Activated naive CD8-positive, alpha-beta T cell treated with anti-CD3 and anti-CD28 coated beads, Interleukin-2, amount 10 ng/mL, durations not matched to agents 7 days and 5 days (primary cell): ENCODE measurements at places on chromosomes 1 and 21.
A peak's percentile ranks its signal among the peaks of the same experiment; 100 is the strongest.

DNA sequence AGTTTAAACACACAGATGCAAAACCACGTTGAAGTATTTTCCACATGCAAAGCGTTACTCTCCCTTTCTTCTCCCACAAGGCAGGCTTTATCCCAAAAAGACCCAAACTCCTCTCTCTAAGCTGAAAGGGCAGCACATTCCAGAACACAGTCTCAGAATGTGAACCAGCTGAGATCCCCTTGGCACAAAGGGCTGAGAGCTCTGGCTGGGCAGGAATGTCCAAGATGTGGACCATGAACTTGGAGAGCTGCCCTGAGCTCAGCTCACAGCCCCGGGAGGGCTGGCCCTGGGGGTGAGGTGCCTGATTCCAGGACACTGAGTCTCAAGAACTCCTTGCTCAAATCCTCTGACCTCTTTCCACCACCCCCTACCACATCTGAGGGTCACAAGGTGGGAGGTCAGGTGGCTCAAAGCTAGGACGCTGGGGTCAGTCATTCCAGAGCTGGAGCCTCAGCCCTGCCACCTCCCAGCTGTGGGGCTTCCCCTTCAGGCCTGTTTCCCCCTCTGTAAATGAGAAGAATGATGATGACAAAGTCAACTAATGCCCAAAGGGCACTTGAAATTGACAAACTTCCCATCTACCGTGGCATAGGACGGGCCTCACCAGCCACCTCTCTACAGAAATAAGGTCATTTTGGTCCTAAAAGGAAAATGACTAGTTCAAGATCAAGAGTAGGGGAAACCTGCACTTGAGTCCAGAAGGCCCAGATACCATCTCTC is 11.5 kb downstream of the ALDH4A1 start:
- DNase-seq, result no peak

- DNase-seq, result no peak
Observed at GRCh38 chr1:213986020-213986924, 1.5 kb upstream of the PROX1 start.

DNA sequence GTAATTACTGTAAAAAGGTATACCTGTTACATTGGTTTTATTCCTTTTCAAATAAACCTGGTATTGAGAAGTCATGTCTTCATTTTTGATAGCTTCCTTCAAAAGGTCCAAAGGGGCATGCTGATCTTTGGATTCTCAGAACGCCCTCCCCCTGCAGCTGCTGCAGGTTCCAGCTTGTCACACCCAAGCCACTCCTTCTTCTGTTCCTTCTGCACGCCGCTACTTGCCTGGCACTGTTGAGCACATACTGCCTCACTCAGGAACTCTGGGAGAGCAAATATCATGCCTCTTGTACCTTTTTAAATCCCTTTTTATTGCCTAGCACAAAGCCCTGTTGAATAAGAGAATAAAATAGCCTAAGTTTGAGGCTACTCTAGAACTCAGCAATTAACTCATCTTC is 136.9 kb downstream of the BARHL2 start:
- no peak for DNase-seq

DNA sequence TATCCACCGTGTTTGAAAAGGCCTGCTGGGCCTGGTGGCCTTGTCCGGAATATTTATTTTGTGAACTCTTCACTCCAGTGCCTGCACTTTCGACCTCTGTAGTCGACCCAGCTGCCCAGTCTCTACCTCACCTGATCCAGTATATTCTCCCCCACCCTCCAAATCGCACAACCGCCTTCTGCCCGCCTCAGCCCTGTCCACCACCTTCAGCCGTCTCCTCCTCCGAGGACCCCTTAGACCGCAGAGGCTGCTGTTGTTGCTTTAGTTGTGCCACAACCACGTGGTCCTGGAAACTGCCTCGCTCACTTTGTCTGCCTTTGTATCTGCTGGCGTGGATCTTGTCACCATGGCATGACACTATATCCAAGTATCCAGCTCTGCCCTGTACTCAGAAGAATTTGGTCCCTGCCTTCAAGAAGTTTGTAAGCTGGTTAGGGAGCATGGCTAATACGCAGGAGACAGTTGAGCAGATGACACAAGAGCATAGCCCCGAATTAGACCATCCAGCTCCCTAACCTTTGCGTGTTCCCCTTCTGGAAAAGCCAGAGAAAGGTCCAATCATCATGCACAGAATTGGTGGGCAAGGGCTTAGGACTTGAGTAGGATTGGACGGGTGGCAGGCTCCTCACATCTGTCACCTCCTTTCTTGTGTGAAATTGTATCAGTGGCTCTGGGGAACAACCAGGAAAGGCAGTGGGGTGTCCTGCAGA is 1.5 kb downstream of the PHGDH start:
- DNase-seq, result no peak

DNA sequence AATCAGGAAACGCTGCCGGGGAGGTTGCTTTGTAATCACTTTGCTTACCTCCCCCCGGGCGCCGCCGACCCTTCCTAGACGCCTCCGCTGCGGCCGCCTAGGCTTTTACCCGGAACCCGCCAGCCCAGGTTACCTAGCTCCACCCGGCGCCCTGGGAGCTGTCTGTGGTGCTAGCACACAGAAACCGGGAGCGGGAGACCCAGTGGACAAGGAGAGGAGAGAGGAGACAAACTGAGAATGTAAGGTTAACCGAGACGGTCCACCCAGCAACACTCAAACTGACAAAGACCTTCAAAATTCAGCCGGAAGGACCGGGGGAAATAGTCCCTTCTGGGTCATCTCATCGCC is 9.8 kb downstream of the BARHL2 start:
- DNase-seq, result peak; percentile 44

GRCh38 chr1:84078108-84078841 is 65.8 kb upstream of the PRKACB start:
- DNase-seq, result no peak

GRCh38 chr1:37410105-37410504 is 64.3 kb upstream of the ZC3H12A start:
- DNase-seq, result no peak

- peak; percentile 64 for DNase-seq
Observed at GRCh38 chr1:6358757-6359201, 34.8 kb downstream of the ACOT7 start.

DNA sequence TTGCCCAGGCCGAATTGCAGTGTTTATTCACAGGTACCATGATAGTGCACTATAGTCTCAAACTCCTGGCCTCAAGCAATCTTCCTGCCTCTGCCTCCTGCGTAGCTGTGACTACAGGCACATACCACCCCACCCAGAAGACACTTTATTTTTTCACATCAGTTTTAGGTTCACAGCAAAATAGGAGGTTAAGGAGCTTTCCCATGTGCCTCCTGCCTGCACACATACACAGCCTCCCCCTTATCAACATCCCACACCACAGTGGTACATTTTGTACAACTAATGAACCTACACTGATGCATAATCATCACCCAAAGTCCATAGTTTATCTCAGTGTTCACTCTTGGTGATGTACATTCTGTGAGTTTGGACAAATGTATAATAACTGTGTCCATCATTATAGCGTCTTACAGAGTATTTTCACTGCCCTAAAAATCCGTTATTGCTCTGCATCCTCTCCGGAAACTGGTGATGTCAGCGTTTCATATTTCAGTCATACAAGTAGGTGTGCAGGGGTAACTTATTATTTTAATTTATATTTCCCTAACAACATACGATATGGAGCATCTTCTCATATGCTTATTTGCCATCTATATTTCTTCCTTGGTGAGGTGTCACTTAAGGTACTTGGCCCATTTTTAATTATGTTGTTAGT is 23.2 kb downstream of the OR13G1 start:
- DNase-seq, result no peak

- DNase-seq, result no peak
Observed at GRCh38 chr1:199858856-199859255, 168.7 kb upstream of the NR5A2 start.

- DNase-seq, result no peak
Observed at GRCh38 chr1:220928320-220928719, 49.1 kb downstream of the HLX start.

DNA sequence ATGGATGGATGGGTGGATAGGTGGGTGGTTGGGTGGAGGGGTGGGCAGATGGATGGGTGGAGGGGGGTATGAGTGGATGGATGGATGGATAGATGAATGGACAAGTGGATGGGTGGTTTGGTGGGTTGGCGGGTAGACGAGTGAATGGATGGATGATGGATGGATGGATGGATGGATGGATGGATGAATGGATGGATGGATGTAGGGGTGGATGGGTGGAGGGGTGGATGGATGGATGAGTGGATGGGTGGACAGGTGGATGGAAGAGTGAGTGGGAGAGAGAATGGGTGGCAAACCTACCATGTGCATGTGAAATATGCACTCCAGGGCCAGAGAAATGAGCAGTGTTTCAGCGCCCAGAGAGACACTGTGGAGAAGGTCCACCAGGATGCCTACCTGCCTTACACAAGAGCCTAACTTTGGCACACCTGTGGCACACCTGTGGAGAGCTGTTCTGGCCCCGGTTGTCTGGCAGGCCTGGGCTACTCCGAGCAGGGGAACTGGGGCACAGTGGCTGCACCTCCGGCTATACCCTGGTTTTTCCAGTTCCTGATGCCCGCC is 12.8 kb downstream of the EPHA2 start:
- DNase-seq, result no peak

DNA sequence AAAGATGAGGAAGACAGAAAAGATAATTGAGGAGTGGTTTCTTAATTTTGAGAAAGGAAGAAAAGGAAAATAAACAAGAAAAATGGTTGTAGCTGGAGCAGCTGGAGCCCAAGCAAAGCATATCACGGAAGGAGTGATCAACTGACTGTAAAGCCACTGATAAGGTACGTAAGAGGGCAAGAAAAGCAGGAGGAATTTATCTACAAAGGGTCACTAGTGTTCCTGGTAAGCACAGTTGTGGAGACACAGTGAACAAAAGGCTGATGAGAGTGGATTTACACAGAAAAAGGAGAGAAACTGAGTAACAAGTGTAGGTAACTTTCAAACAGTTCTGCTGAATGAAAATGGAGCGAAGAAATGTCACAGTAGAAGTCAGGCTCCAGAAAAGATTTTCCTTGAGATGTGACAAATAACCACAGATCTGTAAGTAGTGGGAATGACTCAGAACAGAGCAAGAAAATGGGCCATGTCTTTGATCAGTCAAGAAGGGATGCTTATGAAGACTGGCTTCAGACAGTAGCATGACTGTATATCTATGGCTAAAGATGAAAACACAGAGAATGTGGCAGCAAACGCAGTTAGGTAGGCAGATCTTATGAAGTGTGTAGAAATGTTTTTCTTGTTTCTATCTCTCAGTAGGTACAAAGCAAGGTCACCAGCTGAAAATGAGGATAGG is 45.6 kb upstream of the RBM34 start:
- no peak for DNase-seq

DNA sequence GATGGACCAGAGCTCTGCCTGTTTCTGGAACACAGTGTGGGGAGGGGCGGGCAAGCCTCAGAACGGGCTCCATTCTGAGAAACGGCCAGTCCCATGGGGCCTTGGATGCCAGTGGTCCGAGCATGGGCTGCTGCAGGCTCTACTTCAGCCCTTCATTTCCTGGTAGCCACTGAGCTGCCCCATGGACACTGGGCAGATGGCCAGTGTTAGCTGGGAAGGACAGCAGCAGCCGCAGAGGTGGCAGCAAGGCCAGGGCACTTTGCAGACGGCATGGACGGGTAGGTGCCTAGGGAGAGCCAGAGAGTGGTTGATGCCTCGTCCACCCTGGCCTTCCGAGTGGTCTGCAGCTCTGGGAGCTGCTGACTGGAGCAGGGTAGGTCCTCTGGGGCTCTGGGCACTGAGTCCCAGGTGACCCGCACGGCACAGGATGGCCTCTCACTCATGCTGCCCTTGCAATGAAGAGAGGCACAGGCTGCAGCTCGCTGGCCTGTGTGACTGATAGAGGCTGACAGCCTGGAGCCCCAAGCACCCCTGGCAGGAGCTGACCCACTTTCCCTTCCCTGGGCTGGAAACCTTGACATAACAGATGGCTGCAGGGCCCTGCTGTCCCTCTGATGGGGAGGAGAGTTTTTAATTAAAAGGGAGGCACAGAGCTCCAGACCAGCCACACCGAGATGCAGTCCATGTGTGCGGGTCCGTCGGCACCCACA is 87.7 kb upstream of the COL6A1 start:
- no peak for DNase-seq

- DNase-seq, result no peak
Observed at GRCh38 chr1:79592707-79593106, 586.2 kb upstream of the ADGRL4 start.

- no peak for DNase-seq
Observed at GRCh38 chr1:153534925-153535241, 908 bp downstream of the S100A6 start.

GRCh38 chr1:197448121-197448779 is 180.2 kb downstream of the CRB1 start:
- DNase-seq, result no peak

DNA sequence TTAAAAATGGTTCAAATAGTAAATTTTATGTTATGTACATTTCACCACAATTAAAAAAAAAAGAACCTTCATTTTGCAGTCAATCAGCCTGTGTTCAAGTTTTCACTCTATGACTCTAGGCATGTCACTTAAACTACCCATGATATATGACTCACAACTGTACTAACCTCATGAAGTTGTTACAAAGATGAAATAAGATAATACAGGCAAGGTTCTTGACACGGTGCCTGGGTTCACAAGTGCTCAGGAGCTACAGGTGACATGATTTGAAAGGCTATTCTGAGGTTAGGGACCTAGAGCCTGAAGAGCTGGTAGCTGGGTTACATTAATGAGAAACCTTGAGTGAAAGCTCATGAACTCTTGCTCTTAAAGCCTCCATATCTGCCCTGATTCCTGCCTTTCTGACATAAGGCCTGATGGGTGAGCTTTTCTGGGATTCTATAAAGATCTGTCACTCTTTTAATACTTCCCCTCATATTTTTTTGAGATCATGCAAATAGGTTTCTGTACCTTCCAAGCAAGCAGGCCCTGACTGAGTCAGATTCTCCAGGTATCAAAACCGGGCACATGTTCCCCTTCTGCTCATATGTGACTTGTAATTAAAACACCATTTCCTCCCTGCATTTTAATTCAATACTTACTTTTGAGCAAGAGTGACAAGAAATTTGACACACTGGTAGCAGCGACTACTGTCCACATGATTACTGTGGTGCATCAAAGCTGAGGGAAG is 34.0 kb downstream of the PCSK9 start:
- DNase-seq, result no peak

DNA sequence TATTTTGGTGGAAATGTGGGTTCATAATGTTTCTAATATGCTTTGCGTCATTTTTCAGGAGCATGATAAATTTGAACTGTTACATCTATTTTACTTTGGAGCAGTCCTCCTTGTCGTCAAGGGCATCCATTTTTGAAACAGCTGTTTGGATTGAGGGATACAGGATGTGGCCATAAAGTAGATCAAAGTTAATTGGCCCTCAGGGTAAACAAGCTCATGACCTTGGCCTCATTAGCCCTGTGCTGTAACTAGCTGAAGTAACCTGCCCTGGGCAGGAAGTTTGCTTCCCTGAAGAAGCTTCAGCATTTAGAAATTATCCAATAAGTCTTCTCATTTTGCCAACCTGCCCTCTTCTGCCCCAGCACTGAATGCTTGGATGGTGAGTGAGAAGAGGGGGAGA is 24.8 kb upstream of the RGL1 start:
- no peak for DNase-seq

DNA sequence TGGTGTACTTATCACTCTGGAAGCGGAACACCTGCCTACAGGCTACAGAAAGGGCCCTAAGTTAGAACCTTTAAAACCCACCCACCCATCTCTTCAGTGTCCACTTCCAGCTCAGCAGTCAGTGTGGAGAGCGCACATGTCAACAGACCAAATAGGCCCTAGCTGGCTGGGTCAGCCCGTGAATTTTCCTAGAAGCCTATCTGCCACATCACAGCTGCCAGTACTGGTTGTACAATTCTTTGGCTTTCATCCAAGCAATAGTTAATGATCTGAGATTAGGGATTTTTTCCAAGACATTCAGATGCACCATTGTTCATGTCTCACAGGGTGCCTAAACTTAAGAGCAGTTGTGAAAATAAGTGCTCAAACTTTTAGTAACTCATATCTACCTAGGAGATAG is 197.1 kb downstream of the KCNK2 start:
- DNase-seq, result no peak
